H1 (cell line): ENCODE measurements at places on chromosomes 2 and 18. TPM values are rescaled to one million over a fixed set of nuclear protein-coding genes. Genes with fewer than 3 reads are reported as not detected.

Gene DES
- polyA plus RNA-seq, result 3.8 and 4.3 TPM in 2 replicates

Gene STON1
- 4.5 and 5.0 TPM in 2 replicates for polyA plus RNA-seq

Gene FAM237A
- not detected in 2 replicates for polyA plus RNA-seq

Gene PDE1A
- polyA plus RNA-seq, result not detected in 2 replicates
